ENCODE measurements at places on chromosomes 1 and 21.

- DNase-seq = no peak
Measured at GRCh38 chr21:34653522-34653921, 15.3 kb upstream of the CLIC6 start.

- DNase-seq = no peak
Measured at GRCh38 chr1:151711044-151711800, 5.4 kb downstream of the CELF3 start.

DNA sequence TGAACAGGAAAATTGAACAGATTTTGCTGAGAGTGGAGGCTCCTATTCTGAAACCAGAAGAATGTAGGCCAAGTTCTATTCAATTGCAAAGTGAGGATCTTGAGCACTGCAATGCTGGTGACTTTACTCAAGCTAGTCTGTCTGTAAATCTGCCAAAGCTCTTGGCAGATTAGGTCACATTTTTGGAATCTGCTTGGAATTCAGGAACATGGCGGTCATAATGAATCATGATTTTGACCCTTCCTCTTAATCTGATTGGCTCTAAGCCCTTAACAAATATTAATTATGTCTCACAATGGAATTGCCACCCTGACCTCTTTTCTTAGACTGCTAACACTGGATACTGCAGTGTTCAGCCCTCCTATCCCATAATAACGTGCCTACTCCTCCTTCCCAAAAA is 7.2 kb upstream of the GNG12 start:
- DNase-seq = no peak

- DNase-seq = no peak
Measured at GRCh38 chr1:58931756-58932155, 147.9 kb upstream of the JUN start.

- no peak for DNase-seq
Measured at GRCh38 chr21:34558166-34558565, 46.2 kb upstream of the KCNE1 start.

DNA sequence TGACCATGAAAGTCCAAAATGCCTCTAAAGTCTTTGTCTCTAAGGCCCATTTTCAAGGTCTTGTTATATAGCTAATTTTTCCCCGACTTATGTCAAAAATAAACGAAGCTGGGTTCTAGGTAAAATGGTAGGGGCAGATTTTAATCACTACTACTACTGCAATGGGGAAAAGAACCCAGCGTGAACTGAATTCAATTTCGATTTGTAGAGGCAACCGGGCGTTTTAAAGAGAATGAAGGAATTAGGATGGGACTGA is 536 bp upstream of the EXO1 start:
- DNase-seq = no peak

DNA sequence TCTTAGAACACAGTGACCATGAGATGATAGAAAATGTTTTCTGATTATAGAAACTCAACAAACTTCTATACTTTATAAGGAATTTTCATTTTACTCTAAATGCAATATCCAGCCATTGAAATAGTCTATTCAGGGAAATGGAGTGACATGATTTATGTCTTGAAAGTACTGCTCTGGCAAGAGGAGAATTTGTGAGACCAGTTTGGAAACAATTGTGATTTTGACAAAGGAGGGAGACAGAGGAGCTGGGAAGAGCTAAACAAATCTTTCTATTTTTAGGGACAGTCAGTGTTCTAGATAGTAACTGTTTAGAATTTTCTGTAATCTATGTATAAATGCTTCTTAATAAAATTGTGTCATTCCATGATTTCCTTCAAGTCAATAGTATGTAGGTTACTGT is 252.3 kb downstream of the FMN2 start:
- DNase-seq = no peak

DNA sequence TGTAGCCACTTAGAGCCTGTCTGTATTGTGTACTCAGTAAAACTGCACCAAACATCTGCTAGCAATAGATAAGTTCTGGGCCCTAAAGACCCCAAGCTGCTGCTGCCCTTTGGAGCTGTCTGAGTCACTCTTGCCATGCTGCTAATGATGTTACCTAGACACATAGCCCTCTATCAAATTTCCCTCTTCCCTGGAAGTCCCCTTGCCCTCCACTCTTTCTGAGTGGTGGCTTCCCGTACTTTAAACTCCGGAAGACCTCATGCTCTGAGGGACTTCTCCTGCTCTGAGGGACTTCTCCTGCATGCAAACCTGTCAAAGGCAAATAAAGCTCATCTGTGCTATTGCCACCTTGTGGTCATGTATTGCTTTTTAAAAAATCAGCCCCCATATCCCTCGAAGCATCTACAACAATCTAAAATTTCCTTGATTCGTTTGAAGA is 34.0 kb downstream of the FH start:
- no peak for DNase-seq

DNA sequence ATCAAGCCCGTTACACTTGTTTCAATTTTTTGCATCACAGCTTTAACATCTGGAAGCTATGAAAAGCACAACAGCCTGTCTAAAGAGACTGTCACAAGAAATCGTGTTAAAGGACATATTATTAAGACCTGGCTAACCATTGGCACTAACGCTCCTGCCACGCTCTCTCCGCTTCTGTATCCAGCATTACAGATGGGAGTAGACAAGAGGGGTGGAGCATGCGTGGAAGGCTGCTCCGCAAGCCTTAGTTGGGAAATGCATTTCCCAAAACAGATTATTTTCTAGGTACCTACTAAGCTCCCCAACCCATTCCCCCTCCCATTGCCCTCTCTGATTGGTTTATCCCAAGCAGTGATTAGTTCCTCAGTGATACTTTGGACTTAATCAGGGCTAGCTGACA is 72.4 kb downstream of the NTNG1 start:
- no peak for DNase-seq

DNA sequence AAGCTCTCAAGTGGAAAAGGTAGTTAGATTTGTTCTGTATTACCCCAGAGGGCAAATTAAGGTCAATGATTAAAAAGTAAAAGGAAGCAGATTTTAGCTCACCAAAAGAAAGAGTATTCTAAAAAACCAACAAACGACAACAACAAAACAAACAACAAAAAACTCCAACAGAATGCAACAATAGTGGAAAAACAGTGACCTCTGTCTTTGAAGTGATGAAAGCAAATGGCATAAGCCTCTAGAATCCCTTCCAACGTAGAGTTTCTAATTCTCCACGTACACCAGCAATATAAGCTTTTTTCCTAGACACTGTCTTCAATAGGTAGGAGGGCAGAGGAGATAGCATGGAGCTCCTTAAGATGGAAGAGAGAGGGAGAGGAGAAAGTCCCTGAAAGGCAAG is 359.1 kb downstream of the TTLL7 start:
- DNase-seq = no peak

DNA sequence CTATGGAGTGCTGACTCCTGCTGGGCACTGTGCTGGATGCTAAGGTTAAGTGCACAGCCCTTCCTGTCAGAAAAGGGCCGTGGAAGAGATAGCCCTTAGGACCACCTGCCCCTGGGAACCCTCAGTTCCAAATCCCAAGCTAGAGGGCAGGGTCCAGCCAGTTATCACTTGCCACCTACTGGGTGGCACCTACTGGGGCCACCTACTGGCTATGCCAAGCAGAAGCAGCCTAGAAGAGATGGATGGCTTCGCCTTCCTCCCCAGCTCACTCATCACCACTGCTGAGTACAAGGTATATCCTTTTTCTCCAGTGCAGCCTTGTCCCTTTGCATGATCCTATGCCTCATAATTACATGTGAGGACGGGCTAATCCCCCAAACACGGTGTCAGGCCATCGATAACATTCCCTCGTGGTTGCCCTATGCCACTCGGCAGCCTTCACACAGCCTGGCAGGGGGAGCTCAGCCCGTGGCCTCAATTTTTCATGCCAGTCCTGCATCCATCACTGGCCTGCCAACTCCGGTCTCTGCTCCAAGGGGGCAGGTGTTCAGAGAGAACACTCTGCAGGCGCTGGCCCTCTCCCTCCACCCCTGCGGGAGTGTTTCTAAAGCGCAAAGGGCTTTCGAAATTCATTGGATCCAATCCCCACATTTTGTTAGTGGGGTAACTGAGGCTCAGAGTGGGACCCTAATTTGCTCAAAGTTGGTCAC is 49.0 kb downstream of the SYT2 start:
- DNase-seq = no peak

DNA sequence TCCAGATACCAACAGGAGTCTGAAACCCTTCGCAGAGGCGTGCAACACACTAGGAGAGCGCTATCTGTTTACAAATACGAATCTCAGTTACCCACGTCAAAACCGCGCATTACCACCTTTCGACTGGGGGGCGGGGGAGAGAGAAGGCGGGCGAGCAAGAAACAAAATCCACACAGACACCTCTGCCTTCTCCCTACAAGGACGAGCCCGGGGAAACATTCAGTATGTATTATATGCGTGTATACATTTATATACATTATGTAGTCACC is 722 bp downstream of the TUT4 start:
- DNase-seq = peak; percentile 18

DNA sequence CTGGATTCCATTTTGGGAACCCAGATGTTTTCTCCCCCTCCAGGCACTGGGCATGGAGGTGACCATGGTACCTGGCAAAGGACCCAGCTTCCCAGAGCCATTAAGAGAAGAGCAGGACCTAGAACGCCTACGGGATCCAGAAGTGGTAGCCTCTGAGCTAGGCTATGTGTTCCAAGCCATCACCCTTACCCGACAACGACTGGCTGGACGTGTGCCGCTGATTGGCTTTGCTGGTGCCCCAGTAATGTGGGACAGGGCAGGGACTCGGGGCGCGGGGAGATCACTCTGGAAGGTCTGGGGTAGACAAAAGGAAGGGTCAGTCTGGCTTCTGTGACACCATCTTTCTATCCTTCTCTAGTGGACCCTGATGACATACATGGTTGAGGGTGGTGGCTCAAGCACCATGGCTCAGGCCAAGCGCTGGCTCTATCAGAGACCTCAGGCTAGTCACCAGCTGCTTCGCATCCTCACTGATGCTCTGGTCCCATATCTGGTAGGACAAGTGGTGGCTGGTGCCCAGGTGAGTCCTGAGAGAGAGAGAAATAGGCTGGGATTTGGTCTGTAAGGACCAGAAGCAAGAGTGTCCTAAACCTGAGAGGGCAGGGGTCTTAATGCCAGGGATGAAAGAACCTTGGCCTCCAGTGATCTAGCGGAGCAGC is 1.6 kb downstream of the UROD start:
- no peak for DNase-seq

GRCh38 chr1:2379733-2380404 is 11.5 kb downstream of the MORN1 start:
- DNase-seq = no peak

- DNase-seq = no peak
Measured at GRCh38 chr1:173467426-173467825, 9.7 kb upstream of the PRDX6 start.

DNA sequence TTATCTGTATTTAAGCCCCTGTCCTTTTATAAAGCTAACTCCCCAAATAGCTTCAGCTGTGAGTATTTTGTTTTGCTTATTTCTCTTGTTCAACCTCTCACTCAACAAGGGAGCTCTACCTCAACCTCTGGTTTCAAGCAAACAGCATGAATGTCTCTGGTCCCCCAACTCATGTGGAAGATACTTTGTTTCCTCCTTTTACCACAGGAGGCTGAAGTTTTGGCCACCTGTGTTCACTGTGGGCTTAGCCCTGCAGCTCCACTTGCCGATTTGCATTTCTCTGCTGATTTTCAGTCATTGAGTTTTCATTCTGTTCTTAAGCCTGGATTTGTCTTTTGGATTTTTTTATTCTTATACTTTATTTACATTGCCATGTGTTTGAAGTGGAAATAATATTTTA is 613.1 kb downstream of the USP25 start:
- DNase-seq = no peak

GRCh38 chr1:96987186-96987703 is 265.7 kb downstream of the PTBP2 start:
- DNase-seq = no peak

GRCh38 chr21:35400233-35400939 is 351.3 kb upstream of the RUNX1 start:
- no peak for DNase-seq

GRCh38 chr1:156368889-156369684 is at the start of gene RHBG:
RHBG (plus strand) TSS chr1:156369211; CDS start chr1:156369250, 39 bp downstream.
- DNase-seq = no peak

GRCh38 chr1:16145662-16146278 is 10.1 kb downstream of the EPHA2 start:
- no peak for DNase-seq

- no peak for DNase-seq
Measured at GRCh38 chr1:198367296-198367695, 173.2 kb downstream of the ATP6V1G3 start.

DNA sequence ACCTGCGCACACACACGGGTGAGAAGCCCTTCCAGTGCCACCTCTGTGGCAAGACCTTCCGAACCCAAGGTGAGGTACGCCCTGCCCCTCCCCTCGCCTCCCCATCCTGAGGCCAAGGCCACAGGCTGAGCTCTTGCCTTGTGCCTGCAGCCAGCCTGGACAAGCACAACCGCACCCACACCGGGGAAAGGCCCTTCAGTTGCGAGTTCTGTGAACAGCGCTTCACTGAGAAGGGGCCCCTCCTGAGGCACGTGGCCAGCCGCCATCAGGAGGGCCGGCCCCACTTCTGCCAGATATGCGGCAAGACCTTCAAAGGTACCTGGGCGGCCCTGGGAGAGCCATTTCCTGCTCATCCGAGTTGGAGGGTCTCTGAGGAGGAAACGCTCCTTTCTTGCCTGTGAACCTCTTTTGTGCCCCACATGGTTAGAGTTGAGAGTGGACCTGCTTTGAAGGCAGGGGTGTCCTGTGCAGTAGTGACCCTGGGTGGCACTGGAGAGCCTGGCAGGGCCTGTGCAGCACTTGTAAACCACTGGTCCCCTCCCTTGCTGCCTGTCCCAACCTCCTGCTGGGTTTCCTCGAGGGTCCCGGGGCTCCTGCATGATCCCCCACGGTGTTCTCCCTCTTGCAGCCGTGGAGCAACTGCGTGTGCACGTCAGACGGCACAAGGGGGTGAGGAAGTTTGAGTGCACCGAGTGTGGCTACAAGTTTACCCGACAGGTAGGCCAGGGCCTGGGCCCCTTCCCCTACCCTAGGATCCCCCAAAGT is 8.5 kb downstream of the ZBTB48 start:
- DNase-seq = no peak

DNA sequence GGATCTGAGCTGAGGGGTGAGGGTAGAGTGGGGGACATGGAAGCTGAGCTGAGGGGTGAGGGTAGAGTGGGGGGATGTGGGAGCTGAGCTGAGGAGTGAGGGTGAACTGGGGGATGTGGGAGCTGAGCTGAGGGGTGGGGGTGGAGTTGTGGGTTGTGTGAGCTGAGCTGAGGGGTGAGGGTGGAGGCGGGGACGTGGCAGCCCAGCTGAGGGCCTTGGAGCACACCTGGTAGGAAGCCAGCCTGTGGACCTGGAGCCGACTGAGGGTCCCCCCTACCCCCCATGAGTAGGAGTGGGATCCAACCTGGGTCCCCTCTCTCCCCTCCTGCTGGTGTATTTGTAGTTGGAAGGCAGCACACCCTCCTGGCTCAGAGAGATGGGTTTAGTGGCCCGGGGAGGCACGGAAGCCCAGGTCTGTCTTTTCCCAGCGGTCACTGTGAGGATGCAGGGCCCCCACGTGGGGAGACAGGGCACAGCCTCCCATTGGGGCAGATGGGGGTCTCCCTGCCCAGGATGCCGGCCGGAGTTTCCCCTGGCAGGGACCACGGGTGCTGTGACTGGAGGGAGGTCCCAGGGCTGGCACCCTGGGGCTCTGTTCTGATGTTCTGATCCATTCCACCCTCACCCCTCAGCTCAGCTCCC is 13.2 kb upstream of the NPHP4 start:
- no peak for DNase-seq
